Activated gamma-delta T cell treated with Interleukin-2 at 50 U/mL for 16 hours (primary cell): ENCODE measurements at places on chromosomes 13 and 19.
A peak's percentile ranks its signal among the peaks of the same experiment; 100 is the strongest.

DNA sequence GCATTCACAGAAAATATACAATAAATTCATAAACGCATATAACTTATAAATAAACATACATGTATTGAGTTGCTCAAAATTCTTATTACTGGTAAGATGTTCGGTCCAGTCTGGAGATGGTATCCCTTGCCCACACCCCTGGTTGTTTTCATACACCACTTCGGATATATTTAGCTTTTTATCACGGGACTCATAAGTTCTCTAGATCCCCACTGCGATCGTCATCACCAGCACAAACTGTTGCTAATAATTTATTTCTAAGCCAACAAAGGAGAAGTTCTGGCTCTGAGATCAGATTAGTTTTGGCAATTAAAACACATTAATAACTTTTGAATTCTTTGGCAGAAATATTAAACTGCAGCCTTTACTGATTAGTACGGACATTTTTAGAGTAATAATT lies 23.0 kb upstream of the SGCG start:
- no peak for DNase-seq

GRCh38 chr13:49214917-49215376 lies 5.2 kb upstream of the MLNR start:
- peak; percentile 38 for DNase-seq

GRCh38 chr19:15374796-15375440 lies 4.7 kb downstream of the AKAP8 start:
- no peak for DNase-seq

DNA sequence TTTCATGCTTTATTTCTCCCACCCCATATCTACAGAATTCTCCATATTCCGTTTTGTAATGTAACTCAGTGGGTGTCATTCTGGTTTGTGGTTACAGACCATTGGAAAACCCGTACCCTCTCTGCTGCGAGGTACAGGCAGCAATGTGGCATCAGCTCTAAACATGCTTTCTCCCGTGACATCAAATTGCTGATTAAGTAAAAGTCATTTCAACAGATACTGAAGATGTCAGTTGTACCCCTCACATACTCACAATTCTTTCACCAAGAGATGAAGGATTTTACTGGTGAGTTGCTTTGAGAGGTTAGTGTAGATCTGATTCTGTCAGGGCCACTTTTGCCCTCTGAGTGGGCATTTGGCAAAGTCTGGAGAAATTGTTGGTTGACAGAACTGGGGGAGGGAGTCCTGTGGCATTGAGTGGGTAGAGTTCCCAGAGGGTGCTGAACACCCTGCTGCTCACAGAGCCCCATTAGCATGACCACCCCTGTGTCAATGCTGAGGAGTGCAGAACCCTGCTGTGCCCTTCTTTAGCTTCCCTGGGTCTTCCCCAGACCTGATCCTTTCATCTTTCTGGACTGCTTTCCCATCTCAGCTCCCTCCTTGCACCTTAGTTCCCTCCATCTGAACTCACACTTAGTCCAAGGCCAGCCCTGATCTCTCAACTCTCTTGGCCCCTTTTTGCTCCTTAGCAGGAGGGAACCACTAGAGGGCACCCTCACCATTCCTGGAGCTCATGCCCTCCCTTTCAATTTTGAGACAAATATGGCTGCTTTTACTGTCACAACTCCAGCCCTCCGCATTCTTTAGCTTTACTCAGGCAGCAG lies 39.9 kb upstream of the CEACAM8 start:
- DNase-seq: no peak

GRCh38 chr19:14385492-14385891 lies 4.2 kb downstream of the ADGRE5 start:
- no peak for DNase-seq

GRCh38 chr19:52234406-52234805 lies 35.0 kb upstream of the ZNF766 start:
- DNase-seq: no peak

GRCh38 chr13:26458196-26458749 lies 99.2 kb upstream of the WASF3 start:
- no peak for DNase-seq

DNA sequence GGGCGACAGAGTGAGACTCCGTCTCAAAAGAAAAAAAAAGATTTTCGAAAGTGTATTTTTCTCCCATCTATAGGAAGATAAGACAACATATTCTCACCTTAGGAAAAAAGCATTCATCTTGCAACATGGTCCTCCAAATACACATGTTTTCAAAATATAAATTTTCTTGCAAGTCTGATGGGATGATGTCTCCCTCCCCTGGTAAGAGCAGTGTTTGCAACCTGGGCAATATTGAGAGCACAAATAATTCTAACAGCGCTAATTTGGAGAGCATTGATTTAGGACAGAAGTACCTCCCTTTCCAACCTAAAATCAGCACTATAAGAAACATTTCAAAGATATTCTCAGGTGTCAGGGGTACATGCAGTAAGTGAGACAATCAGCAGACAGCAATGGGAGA lies 61.0 kb upstream of the SHISA2 start:
- no peak for DNase-seq

DNA sequence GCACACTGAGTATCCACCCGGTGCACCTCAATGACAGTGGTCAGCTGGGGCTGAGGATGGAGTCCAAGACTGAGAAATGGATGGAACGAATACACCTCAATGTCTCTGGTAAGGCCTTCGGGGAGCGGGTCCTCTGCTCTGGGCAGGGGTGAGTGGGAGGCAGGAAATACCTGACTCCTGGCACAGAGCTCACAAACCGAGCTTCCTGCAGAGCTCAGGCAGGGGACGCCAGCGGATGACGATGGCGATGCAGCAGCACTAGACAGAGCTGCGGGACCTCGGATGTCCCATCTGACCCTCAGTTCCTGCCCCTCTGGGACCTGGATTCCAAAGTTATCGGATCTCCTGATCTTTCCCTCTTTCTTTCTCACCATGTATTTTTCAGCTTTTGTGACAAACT lies 3.8 kb downstream of the CD22 start:
- no peak for DNase-seq

- peak; percentile 85 for DNase-seq
These were observed 823 bp downstream of the TLE5 start for GRCh38 chr19:3061182-3062161.

- DNase-seq: no peak
These were observed 348.8 kb downstream of the GPC5 start for GRCh38 chr13:91747186-91747585.
